Mesothelial cell of epicardium (in vitro differentiated cells): ENCODE measurements at places on chromosomes 2 and 18.

- peaks cover 22% of the 10 kb centered on the region for H3K27me3 ChIP-seq
- H3K36me3 ChIP-seq, result no peaks in the 10 kb centered on the region
- DNase-seq, result no peak
- H3K27ac ChIP-seq, result no peak overlapping the region
Measured at GRCh38 chr2:10949835-10950234, 38.1 kb downstream of the KCNF1 start.

- H3K27ac ChIP-seq, result no peak overlapping the region
- DNase-seq, result no peak
- H3K27me3 ChIP-seq, result peaks cover 55% of the 10 kb centered on the region
Measured at GRCh38 chr2:110865188-110865587, 132.8 kb downstream of the ACOXL start.

GRCh38 chr2:240353086-240353798, 82.2 kb upstream of the GPC1 start:
- no peak overlapping the region for H3K4me3 ChIP-seq
- H3K36me3 ChIP-seq, result no peaks in the 10 kb centered on the region
- peaks cover 29% of the 10 kb centered on the region for H3K4me1 ChIP-seq

DNA sequence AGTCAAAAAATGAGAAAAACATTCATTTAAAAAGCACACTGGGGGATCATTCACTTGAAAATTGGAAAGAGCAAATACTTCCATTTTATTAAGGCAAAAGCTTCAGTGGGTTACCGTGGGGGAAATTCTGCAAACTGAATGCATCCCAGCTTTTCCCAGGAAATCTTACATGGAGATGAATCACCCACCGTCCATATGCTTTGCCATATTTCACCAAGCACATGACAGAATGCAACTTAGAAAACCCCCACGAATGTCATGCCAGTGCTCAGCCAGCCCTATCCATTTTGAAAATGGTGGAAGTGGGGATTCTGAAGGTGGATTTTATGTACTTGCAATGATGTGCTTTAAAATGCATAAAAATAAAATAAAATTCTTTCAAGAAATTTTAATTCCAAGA, 485.5 kb upstream of the ID2 start:
- H3K4me1 ChIP-seq, result peaks cover 18% of the 10 kb centered on the region
- H3K27ac ChIP-seq, result no peak overlapping the region
- no peak overlapping the region for H3K4me3 ChIP-seq
- no peaks in the 10 kb centered on the region for H3K36me3 ChIP-seq
- H3K27me3 ChIP-seq, result no peaks in the 10 kb centered on the region

GRCh38 chr2:172113617-172114016, 10.9 kb upstream of the DLX2 start:
- H3K27ac ChIP-seq, result no peak overlapping the region
- no peaks in the 10 kb centered on the region for H3K4me1 ChIP-seq
- no peaks in the 10 kb centered on the region for H3K36me3 ChIP-seq
- peaks cover 11% of the 10 kb centered on the region for H3K27me3 ChIP-seq
- DNase-seq, result no peak

GRCh38 chr18:44093253-44093652, 587.4 kb upstream of the SETBP1 start:
- no peak overlapping the region for H3K27ac ChIP-seq
- no peaks in the 10 kb centered on the region for H3K27me3 ChIP-seq
- peaks cover 2% of the 10 kb centered on the region for H3K4me1 ChIP-seq

DNA sequence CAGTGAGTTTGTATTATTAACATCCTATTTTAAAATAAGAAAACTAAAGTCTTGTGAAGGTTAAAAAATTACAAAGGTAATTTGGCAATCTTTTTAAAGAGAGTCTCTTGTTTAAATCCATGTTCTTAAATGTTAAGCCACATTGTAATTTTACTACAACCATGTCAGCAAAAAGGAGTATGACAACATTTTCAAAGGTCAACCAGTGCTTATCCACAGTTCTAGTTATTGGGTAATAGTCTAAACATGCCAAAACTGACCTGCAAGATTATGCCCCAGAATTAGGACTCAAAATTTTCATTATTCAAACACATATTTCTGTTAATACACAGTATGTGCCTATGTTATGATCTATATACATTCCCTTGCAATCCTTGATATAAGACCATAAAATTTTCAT, 1312.6 kb upstream of the CHAC2 start:
- H3K27me3 ChIP-seq, result no peaks in the 10 kb centered on the region
- no peak overlapping the region for H3K4me3 ChIP-seq
- H3K36me3 ChIP-seq, result no peaks in the 10 kb centered on the region
- H3K4me1 ChIP-seq, result peaks cover 7% of the 10 kb centered on the region

GRCh38 chr2:177716484-177716883, 323.9 kb downstream of the AGPS start:
- no peak overlapping the region for H3K4me3 ChIP-seq
- no peaks in the 10 kb centered on the region for H3K27me3 ChIP-seq
- peak overlapping the region; percentile 78 for H3K27ac ChIP-seq
- H3K36me3 ChIP-seq, result peaks cover 2% of the 10 kb centered on the region
